NCI-H510A (cell line): ENCODE measurements at places on chromosomes 16 and 17.
A peak's percentile ranks its signal among the peaks of the same experiment; 100 is the strongest.

GRCh38 chr16:14527411-14528044 lies 102.5 kb downstream of the PARN start:
- DNase-seq, result no peak

- DNase-seq, result no peak
Measured at GRCh38 chr16:54363766-54364165, 77.2 kb upstream of the IRX3 start.

GRCh38 chr17:48023400-48024148 lies 14.0 kb downstream of the COPZ2 start:
- peak; percentile 90 for DNase-seq

- DNase-seq, result no peak
Measured at GRCh38 chr16:68086336-68086841, 1.2 kb downstream of the NFATC3 start.

- DNase-seq, result no peak
Measured at GRCh38 chr17:12342161-12342560, 321.5 kb downstream of the MAP2K4 start.

DNA sequence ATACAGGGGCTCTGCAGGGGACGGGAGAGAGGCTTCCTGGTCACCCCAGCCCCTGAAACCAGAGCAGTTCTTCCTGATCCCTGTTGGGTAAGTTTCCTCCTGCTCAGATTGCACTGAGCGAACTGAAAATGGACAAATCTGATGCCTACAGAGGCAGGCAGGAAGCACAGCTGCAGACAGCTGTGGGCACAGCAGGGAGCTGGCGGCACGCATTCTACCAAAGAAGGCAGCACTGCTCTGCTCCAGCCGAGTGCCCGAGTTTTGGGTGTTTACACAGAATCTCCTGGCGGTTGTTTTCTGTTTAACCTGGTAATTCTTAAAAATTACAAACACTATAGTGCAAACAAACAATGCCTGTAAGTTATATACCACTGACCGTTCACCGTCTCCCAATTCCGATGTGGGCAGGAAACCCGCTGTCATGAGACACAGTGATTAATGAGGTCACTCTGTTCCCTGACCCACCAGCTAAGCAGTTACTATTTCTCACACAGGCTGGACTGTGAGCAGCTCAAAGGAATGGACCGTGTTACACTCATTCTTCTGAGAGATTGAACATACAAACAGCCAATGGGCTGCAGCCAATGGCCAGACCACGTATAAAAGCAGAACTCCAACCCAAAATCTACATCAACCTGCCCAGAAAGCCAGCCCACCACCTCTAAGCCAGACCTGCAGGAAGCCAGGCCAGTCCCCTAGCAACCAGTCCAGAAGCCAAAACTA lies 25.5 kb downstream of the NSMCE1 start:
- DNase-seq, result no peak

GRCh38 chr17:7823581-7824001 lies 10.4 kb upstream of the KDM6B start:
- DNase-seq, result no peak

- no peak for DNase-seq
Measured at GRCh38 chr16:88737298-88738150, 31.2 kb downstream of the CTU2 start.

DNA sequence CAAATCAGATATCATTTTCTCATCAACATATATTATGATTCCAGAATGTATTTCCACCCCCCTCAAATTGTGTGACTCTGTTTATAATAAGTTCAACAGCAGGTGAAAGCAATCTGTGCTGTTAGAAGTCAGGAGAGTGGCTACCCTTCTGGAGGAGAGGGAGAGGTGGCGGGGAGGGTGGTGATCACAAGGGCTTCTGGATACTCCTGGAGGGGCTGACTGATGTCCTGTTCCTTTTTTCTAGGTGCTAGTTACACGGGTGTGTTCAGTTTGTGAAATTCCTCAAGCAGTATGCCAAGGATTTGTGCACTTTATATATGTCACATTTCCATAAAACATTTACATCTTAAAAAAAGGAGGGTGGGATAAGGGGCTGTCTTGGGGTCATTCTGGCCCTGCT lies 119.1 kb downstream of the IRF8 start:
- DNase-seq, result no peak

DNA sequence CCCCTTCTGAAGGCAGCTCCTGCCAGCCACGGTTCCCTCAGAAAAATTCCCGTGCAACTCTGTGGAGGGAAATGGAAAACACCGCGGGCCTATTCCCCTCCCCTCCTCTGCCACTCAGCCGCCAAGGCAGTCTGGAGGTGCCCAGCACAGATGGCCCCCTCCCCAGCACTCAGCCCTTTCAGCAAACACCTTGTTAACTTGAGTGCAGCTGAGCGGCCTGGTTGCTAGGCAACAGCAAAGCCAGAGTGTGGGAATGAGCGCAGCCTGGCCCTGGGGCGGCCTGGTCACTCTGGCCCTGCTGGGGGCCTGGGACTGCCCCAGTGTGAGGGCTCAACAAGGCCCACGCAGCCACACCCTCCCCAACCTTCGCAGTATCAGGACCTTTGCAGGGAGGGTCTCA lies 32.8 kb downstream of the CACNA1G start:
- peak; percentile 96 for DNase-seq

GRCh38 chr16:10067406-10067805 lies 114.8 kb downstream of the GRIN2A start:
- DNase-seq, result no peak

- no peak for DNase-seq
Measured at GRCh38 chr17:34011599-34011998, 243.5 kb upstream of the CCL2 start.

- DNase-seq, result no peak
Measured at GRCh38 chr16:55292491-55292890, 31.5 kb upstream of the IRX6 start.

GRCh38 chr17:13410874-13411273 lies 190.9 kb downstream of the HS3ST3A1 start:
- DNase-seq, result no peak

- DNase-seq, result no peak
Measured at GRCh38 chr17:823501-823902, 41.3 kb downstream of the MRM3 start.

- DNase-seq, result no peak
Measured at GRCh38 chr16:68636818-68637217, 8.3 kb upstream of the CDH3 start.

DNA sequence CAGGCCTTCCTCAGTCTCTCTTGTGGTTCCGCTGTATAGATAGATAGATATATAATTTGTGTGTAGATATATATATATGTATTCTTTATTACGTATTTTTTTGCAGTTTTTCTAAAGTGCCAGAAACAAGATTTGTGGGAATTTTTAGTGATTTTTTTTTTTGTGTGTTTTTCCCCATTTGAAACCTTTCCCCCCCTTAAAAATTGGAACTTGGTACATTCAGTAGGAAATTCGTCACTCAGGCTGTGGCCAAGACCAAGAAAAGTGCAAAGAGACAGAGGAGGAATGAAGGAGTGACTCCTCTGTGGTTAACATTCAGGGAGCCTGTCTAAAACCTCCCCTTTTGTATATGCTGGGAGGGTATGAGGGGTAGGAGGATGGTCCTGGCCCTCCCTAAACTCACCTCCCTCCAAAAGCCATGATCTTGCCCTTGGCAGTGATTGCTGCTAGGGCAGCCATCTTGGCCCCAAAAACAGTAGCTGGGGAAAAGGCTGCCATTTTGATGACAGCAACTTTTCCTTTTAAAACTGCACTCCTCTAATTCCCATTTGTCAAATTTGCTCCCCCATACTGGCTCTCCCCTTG lies 15.2 kb downstream of the CHRNB1 start:
- DNase-seq, result no peak

DNA sequence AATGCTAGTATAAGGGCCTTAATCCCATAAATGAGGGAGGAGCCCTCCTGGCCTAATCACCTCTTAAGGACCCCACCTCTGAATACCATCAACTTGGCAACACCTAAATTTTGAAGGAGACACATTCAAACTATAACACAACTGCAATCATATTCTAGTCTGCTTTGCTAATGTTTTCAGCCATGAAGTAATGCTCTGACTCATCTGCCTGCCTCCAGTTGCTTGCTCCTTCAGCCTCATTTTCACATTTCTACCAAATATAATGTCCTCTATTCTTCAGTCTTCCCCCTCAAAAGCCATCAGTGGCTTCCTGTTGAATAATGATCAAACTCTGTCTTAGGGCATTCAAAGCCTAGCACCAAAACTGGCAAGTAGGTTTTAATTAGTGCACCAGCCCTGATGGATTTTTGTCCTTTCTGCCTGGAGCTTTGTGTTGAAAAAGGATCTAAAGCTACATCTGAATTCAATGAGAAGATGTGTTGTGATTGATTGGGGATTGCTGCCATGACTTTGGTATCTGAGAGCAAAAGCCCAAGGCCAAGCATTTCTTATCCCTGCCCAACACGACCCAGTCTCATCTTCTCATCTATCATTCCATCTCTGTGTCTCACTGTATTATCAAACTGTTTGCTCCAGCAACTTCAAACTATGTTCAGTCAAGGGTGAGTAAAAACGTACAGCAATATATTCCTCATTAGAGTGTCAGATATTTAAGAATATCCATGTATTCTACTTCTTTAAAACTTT lies 140.8 kb upstream of the ELAC2 start:
- no peak for DNase-seq

GRCh38 chr17:82006468-82007227 lies 16.0 kb downstream of the CENPX start:
- DNase-seq, result no peak

GRCh38 chr17:82214012-82214628 lies 1.5 kb upstream of the CCDC57 start:
- no peak for DNase-seq

- DNase-seq, result no peak
Measured at GRCh38 chr17:82015311-82015971, 7.2 kb downstream of the CENPX start.

DNA sequence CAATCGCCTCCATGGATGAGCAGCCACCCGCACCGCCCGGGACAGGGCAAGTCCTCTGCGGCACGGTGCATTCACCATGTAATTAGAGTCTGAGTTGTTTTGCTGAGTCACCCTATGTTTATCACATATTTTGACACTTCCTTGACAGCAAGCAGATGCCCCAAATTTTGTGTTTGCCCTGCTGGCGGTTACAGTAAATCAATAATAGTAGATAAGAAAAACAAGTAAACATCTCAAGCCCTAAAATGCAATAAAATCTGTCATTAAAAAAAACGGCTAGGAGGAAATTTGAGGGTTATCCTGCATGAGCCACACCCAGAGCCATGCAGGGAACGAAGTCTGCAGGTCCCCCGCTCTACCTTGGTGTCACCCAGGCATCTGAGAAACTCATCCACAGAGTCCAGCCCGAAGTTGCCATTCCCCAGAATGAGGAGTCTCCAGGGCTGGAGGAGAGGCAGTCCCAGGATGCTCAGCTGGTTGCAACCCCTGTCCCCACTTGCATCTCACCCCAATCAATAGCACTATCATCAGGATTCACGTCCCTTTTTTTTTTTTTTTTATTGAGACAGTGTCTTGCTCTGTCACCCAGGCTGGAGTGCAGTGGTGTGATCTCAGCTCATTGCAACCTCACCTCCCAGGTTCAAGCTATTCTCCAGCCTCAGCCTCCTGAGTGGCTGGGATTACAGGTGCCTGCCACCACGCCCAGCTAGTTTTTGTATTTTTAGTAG lies 16.5 kb upstream of the ST6GALNAC1 start:
- DNase-seq, result no peak

GRCh38 chr16:63326736-63327339 lies 1290.6 kb upstream of the CDH8 start:
- DNase-seq, result no peak

DNA sequence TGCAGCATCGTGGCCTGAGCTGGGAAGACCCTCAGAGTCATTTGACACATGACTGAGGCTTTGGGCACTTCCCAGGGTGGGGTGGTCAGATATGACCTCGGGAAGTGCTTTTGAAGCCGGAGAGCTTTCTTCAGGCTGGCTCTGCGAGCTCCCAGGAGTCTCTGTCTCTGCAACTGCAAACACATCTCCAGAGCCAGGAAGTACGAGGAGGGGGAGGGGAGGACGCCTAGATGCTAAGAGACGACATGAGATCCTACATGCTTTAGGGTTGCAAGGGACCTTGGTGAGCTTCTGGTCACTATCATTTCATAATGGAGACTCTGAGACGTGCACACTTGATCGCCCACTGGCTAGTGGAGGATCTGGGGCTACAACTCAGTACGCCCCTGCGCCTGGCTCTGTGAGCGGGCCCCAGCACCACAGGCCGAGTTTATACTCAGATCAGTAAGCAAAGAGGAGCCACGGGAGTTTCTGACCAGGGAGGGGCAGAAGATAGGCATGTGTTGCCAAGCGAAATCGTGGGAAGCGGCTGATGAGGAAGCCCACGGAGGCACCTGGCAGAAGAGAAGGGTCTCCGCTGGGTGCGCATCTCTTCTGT lies 527 bp upstream of the MGAT5B start:
- DNase-seq, result no peak

DNA sequence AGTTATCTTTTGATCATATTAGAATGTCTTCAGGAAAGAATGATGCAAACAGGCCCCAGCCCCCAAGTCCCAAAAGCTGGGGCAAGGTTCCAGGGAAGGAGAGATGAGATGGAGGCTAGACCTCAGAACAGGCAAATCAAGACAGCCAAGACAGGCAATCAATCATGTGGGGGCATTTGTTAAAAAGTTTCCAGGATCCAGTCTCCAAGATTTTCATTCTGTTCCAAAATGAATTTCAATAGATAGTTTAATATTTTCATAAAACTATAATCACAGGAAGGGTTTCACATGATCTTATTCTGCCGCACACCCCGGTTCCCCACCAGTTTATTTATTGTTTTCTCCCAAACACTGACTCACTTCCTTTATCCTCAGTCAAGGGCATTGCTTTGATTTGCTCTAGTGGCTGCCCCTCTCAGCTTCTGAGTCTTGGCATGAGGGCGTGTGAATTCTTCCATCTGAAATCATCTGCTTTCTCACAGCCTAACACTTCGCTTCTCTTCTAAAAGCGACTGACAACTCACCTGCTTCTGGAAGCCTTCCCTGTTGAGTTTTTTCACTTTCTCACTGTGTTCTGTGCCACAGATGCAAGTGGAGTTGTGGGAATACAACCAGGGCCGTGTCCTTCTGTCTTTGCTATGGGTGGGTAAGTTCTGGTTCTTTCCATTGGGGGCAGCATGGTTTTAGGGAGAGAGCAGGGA lies 12.2 kb upstream of the TERF2 start:
- DNase-seq, result no peak

DNA sequence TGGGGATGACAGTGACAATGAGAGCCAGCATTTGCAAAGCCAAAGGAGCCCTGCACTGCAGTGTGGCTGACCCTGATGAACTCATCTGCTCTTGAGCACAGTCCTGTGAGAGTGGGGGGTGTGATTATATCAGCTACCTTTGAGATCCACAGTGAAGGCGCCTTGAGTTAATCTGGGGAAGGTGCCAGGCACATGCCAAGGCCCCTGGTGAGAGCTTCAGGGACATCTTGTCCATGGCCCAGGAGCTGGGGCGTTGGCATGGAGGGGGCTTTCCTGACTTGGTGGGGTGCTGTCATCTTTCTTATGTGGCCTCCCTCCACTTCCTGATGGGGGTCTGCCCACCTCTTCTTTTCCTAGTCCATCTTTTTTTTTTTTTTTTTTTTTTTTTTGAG lies 86.5 kb downstream of the SNX29 start:
- DNase-seq, result no peak

DNA sequence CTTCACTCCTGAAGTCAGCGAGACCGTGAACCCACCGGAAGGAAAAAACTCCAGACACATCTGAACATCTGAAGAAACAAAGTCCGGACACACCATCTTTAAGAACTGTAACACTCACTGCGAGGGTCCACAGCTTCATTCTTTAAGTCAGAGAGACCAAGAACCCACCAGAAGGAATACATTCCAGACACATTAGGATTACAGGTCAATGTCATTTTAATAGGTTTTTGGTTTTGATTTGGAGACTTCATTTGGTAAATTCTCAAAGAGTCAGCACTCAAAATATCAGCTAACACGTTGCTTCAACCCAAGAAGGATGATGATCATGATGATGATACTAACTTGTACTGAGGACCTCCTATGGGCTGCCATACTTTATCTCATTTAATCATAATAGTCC lies 7.6 kb upstream of the BMERB1 start:
- DNase-seq, result no peak
